GM12864 (cell line): ENCODE measurements at places on chromosomes 4 and X.
A peak's percentile ranks its signal among the peaks of the same experiment; 100 is the strongest.

DNA sequence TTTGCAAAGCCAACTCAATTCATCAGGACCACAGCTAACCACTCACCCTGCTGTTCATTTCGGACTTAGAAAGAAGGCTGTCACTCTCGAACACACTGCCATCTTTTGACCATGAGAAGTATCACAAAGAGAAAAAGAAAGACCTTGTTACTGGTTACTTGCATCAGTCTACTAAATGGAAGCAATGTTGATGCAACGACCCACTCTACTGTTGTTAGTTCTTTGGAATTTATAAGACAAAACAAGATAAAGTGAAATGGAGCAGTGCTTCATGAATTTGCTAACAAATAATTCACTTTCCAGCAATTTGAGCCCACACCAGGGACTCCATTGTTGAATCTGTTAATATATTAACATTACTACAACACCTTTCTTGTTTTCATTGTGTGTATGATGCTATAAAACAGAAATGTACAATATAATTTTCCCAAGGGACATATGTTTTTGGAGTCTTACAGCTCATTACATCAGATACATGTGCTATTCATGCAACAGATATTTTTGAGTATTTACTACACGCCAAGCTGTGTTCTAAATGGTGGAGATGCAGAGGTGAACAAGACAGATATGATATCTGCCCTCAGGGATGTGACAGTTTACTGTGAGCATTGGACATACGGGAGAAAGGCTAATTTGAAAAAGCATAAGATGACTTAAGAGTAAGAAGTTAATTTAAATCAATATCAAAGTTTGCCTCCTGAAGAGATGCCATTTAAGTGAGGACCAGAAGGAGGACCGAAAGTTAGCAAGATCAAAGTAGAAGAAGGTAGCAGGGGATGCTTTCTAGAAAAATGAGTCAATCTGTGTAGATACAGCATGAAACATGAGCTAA is 87.2 kb downstream of the AREG start:
- peak; percentile 15 for DNase-seq

DNA sequence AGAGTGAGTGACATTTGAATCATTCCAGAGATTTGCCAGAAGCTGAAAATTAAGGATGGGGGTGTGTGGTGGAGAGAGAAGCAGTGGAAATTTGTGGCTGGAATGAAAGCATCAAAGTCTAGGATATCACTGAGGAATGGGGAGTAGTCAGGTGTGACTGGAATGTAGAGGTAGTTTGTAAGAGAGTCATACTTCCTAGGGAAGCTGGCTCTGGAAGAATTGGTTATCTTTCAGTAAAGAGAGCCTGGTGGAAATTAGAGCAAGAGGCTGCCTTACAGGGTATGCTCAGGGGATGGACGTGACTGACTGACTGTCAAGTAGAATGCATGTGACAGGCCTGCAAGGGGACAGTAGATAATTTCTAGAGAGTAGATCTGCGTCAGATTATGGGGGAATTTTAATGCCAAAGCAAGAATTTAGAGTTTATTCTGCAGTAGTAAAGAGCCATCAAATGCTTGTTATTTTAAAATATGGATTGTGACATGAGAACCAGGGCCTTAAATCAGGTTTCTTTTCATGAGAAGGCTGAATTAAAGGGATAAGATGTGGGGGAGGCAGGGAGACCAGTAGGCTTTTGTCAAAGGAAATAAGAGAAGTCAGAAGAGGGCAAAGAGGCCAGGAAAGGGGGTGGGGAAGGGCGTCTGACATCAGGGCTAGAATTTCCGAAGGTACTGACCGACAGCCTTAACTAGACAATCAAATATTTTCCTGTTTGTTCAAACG is 109.9 kb downstream of the AFF1 start:
- DNase-seq, result no peak

DNA sequence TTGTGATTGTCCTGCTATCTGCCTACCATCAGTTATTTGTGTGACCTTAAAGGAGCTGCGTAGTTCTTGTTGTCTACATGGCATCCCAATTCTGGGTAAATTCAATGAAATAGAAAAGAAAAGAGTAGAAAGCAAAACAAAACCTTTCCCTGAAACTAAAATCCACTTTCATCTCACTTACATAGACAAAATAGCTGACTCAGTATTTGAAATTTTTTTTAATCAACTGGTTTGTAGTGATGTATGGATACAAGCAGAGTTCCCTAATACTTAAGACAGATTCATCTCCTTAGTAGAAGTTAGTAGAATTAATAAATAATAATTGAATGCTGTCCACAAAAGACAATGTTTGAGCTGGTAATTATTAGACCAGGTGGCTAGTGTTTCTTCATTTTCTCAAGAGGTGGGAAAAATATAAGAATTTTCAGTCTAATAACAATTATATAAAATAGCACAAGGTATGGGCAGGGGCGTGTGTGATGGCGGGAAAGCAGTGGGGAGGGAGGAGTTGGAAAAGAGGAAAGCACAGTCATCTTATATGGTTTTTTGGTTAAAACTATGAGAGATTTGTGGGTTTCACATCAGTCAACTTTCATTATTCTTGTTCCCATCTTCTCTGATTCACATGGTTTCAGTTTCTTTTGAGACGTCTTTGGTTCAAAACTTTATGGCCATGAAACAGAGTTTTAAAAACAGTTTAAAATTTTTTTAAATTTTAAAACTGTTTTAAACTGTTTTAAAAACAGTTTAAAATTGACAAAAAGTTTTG is 275.2 kb downstream of the SPRY1 start:
- no peak for DNase-seq

- no peak for DNase-seq
Observed at GRCh38 chr4:14152834-14153519, 525.5 kb upstream of the BOD1L1 start.

DNA sequence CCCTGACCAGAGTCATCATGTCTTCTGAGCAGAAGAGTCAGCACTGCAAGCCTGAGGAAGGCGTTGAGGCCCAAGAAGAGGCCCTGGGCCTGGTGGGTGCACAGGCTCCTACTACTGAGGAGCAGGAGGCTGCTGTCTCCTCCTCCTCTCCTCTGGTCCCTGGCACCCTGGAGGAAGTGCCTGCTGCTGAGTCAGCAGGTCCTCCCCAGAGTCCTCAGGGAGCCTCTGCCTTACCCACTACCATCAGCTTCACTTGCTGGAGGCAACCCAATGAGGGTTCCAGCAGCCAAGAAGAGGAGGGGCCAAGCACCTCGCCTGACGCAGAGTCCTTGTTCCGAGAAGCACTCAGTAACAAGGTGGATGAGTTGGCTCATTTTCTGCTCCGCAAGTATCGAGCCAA is 11.0 kb downstream of the MAGEA4 start:
- DNase-seq, result no peak

GRCh38 chrX:111649638-111650037 is 31.3 kb upstream of the ALG13 start:
- DNase-seq, result no peak

- no peak for DNase-seq
Observed at GRCh38 chr4:10962246-10962645, 277.7 kb upstream of the CLNK start.

DNA sequence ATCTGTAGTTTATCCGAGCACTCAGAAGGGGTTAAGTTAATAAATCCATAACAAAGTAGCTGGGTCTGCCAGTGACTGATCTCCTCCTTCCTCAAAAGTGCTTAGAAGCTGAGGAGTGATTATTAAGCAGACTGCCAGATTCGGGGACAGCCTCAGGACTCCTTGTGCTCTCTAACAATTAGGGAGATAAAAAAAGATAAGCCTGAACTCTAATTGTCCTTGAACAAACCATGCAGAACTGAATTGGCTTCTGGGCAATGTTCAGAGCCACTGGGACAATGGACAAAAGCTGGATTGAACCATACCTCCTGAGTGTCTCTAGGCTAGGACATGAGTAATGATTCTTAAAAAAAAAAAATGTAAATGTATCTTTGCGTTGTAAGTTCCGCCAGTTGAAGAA is 22.7 kb upstream of the GRPR start:
- no peak for DNase-seq

DNA sequence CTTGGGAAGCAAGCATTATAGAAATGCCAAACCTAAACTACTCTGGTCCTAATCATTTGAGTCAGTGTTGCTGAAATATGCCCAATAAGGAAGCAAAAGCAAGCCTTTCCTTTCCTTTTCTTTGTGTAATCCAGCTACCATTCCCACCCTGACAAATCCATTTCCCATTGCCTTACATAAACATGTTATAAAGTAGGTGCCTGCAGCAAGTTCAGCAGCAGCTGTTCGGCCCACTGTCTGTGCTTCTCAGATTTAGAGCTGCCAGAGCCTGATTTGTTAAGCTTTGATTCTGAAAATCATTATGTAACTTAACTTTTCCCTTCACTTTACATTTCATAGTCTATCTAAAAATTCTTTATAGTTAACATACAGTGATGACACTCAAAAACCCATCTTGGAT is 148.6 kb downstream of the EPHA5 start:
- no peak for DNase-seq

GRCh38 chr4:59597536-59598329 is 1602.4 kb upstream of the ADGRL3 start:
- DNase-seq, result no peak

DNA sequence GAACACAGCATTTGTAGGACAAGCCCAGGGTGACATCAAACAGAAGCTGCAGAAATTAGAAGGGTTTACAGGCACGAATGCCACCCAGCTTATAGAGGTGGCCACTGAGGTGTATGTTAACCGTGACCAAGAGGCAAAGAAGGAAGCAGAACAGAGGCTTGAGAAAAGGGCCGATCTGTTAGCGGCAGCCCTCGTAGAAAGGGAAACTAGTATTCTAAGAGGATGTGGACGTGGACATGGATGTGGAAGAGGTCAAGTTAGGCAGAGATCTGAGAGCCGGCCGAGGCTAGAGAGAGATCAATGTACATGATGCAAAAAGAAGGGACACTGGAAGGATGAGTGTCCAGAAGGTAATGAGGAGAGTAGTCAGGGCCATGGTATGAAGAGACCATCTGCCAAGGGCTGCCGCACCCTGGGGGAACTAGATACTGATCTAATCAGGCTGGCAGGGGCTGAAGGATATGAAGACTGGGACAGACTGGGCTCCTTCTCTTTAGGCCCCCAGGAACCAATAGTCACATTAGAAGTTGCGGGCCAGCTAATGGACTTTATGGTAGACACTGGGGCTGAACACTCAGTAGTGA is 27.5 kb downstream of the LIAS start:
- DNase-seq, result no peak

- DNase-seq, result no peak
Observed at GRCh38 chr4:140641105-140641555, 72.4 kb upstream of the UCP1 start.

DNA sequence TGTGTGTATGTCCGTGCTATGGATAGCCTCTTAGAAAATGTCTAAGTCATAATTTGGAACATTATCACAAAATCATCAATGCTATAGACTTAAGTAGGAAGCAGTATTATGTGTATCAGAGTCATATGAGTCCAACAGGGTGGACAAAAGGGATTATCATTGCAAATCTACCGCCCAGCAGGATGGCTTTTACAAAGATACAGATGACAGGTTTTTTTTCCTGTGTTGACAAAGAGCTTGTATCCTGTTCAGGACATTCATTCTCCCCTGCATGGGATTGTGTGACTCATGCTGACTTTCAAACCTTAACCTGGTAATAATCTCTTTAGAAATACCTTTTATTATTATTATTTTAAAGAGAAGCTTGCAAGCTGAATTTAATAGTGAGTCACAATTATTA is 310.3 kb upstream of the GNPDA2 start:
- no peak for DNase-seq

DNA sequence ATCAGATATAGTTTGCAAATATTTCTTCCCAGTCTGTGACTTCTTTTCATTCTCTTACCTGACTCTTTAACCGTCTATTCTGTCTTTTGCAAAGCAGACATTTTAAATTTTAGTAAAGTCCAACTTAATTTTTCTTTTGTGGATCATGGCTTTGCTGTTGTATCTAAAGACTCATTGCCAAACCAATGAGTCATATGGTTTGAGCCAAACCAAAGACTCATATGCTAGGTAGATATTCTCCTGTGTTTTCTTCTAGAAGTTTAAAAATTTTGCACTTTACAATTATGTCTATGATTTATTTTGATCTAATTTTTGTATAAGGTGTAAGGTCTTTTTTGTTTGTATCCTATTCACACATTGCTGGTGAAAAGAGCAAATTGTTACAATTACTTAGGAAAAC is 446.8 kb downstream of the ANKRD50 start:
- no peak for DNase-seq

DNA sequence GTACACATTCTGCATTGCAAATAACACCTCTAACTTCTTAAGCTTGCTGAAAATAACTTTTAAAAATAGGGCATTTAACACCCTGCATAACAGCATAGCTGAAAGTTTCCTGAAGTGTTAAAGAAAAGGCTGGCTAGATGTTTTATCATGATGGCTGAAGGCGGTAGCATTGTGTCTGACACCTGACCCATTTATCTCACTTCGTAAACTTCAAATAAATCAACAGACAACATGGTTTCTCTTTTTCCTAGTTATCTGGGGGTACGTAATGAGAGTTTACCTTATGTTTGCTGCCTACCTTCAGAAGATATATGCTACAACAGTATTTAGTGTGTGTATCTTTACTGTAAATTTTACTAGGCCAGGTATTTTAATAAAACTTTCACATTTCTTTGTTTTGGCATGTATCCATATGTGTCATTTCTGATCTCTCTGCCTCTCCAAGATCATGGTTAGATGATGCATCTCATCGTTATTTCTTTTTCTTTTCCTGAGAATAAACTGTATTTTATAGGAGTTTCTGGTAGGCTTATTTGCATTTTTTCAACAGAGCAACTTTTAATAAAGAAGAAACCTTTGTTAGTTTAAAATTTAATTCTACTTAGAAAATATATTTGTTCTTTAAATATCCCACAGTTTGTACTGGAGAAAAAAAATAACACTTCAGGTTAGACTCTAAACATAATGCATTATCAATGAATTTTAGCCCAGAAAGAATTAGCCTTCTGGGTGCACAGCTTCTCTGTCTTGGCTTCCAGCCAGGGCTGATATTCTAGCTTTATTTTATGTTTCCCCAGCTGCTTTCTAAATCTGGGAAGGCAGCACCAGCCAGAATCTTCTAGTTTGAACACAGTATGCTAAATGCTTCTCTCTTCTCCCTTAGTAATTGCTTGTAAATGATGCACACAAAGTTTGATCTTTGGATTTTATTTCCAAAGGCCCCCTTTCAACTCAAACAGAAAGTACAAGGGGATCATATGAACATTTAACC is 2.9 kb downstream of the NDST4 start:
- DNase-seq, result no peak

GRCh38 chr4:6044805-6045204 is 26.6 kb upstream of the C4orf50 start:
- no peak for DNase-seq

DNA sequence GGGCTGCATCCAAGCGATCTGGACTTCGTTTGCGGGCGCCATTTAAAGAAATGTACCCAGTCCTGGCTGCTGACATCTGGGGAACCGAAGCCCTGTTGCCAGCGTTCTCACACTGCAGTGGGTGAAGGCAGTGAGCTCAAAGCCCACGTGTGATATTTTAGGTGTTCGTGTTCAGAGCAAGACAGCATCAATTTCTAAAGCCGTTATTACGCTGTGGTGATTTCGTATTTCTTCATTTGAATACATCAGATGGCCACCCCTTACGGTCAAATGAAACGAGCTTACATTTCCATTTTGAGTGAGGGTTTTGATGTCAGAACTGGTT is 376 bp upstream of the C4orf36 start:
- DNase-seq, result no peak

- DNase-seq, result no peak
Observed at GRCh38 chr4:93178279-93178678, 650.3 kb upstream of the ATOH1 start.
